ENCODE measurements at places on chromosomes 6 and 20.

GRCh38 chr6:142953373-142954273 is 8.6 kb upstream of the HIVEP2 start:
- H3K4me3 ChIP-seq: no peak overlapping the region
- H3K4me1 ChIP-seq: peaks cover 15% of the 10 kb centered on the region
- no peaks in the 10 kb centered on the region for H3K36me3 ChIP-seq
- H3K27ac ChIP-seq: no peak overlapping the region
- DNase-seq: no peak
- H3K27me3 ChIP-seq: no peaks in the 10 kb centered on the region

DNA sequence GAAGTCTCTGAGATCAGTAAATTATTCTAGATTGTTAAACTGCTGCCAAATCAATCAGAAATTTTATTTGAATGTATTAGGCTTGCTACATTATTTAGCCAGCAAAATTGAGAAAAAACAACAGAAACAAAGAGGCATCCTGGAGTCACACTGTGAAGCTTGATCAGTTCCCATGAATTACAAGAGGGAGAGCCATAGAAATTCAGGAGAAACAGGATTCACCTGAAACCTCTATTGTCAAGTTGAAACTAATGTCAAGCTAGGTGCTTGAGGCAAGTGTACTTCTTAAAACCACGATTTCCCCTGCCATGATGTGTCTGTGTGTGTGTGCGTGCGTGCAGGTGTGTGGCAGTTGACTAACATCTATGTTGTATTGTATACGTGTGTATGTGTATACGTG is 439.1 kb upstream of the NOX3 start:
- H3K27me3 ChIP-seq: no peaks in the 10 kb centered on the region
- no peak overlapping the region for H3K4me3 ChIP-seq
- H3K36me3 ChIP-seq: no peaks in the 10 kb centered on the region
- no peak overlapping the region for H3K27ac ChIP-seq
- DNase-seq: no peak

- H3K4me3 ChIP-seq: no peak overlapping the region
- H3K36me3 ChIP-seq: no peaks in the 10 kb centered on the region
- DNase-seq: no peak
- H3K4me1 ChIP-seq: peaks cover 11% of the 10 kb centered on the region
- H3K27me3 ChIP-seq: peaks cover 7% of the 10 kb centered on the region
- H3K27ac ChIP-seq: no peak overlapping the region
Measured at GRCh38 chr6:16184129-16184528, 54.3 kb upstream of the GMPR start.

- no peak overlapping the region for H3K4me3 ChIP-seq
- DNase-seq: no peak
- peaks cover 7% of the 10 kb centered on the region for H3K36me3 ChIP-seq
- H3K27ac ChIP-seq: no peak overlapping the region
- no peaks in the 10 kb centered on the region for H3K27me3 ChIP-seq
Measured at GRCh38 chr6:158743033-158743651, 76.0 kb downstream of the EZR start.

- H3K27me3 ChIP-seq: no peaks in the 10 kb centered on the region
- no peaks in the 10 kb centered on the region for H3K4me1 ChIP-seq
- H3K27ac ChIP-seq: no peak overlapping the region
- DNase-seq: no peak
- H3K36me3 ChIP-seq: no peaks in the 10 kb centered on the region
- H3K4me3 ChIP-seq: no peak overlapping the region
Measured at GRCh38 chr6:154403788-154404187, 47.2 kb upstream of the IPCEF1 start.

DNA sequence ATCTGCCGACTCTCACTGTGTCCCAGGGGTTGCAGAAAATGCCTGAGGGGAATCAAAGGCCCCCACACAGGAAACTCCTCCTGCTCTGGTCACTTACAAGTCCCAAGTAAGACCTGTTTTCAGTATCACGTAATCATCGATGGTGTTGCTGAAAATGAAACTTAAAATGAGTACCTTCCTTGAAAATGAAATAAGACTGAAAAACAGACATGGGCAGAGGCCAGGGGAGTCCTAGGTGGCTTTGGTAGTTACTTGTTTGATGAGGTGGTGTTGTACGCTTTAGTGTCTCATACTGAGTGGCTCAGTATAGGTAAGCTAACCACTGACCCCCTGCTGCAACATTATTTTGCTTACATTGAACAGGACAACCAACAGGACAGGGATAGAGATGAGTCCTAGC is 43.0 kb upstream of the SYNCRIP start:
- H3K4me3 ChIP-seq: no peak overlapping the region
- no peaks in the 10 kb centered on the region for H3K27me3 ChIP-seq
- DNase-seq: no peak
- no peaks in the 10 kb centered on the region for H3K36me3 ChIP-seq
- no peaks in the 10 kb centered on the region for H3K4me1 ChIP-seq

- H3K27me3 ChIP-seq: no peaks in the 10 kb centered on the region
- no peak overlapping the region for H3K4me3 ChIP-seq
- peak overlapping the region; percentile 66 for H3K27ac ChIP-seq
- DNase-seq: no peak
Measured at GRCh38 chr20:44993343-44993742, 27.0 kb downstream of the STK4 start.

DNA sequence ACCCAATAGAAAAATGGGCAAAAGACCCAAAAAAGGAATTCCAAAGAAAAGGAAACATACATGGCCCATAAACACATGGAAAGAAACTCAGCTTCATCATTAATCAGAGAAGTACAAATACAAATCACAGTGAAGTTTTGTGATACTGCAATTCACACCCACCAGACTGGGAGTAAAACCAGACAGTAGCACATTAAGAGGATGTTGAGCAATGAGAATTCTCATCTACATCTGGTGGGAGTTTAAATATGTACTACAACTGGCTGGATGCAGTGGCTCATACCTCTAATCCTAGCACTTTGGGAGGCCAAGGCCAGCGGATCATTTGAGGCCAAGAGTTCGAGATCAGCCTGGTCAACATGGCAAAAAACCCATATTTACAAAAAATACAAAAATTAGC is 125.7 kb upstream of the PHACTR1 start:
- no peak overlapping the region for H3K4me3 ChIP-seq
- no peaks in the 10 kb centered on the region for H3K27me3 ChIP-seq
- peaks cover 22% of the 10 kb centered on the region for H3K4me1 ChIP-seq
- no peaks in the 10 kb centered on the region for H3K36me3 ChIP-seq
- no peak for DNase-seq

DNA sequence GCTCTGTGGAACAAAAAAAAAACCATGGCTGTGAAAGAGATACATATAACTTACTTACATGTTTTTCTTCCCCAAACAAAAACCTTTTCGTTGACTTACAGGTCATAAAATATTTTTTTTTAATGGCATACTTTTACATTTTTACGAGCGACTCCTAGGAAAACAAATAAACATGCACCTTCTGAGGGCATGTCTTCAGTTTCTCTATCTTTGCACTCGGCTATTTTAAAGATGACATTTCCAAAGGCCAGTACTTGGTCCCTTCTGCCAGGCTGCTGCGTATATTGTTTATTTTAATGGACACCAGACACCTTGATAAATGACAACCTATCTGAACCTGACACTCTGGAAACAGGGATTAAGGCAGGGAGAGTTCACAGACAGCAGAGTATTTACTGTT is 49.4 kb downstream of the PIGU start:
- H3K4me1 ChIP-seq: no peaks in the 10 kb centered on the region
- H3K27ac ChIP-seq: no peak overlapping the region
- H3K27me3 ChIP-seq: no peaks in the 10 kb centered on the region
- H3K36me3 ChIP-seq: peaks cover 54% of the 10 kb centered on the region
- no peak for DNase-seq

- H3K36me3 ChIP-seq: peaks cover 6% of the 10 kb centered on the region
- DNase-seq: no peak
- peaks cover 25% of the 10 kb centered on the region for H3K4me1 ChIP-seq
- H3K4me3 ChIP-seq: no peak overlapping the region
Measured at GRCh38 chr6:4853782-4854511, 77.7 kb downstream of the CDYL start.

DNA sequence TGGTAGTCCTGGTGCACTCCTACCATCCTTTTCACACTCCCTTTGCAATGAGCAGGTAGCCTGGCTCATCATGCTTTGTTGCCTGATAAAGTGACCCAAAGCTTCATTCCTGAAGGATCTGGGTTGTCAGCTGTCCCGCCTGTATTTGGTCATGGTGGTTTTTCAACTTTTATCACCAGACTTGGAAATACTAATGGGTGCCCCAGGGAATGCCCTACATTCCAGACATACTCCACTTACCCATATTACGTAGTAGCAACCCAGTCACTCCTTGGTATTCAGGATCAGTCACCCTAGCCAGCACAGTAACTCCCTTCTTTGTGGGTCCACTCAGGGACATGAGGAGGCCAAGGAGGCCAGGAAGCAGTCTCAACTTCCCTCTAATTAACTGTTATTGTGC is 199.2 kb downstream of the MAFB start:
- no peak overlapping the region for H3K4me3 ChIP-seq
- no peak for DNase-seq
- peaks cover 31% of the 10 kb centered on the region for H3K4me1 ChIP-seq

DNA sequence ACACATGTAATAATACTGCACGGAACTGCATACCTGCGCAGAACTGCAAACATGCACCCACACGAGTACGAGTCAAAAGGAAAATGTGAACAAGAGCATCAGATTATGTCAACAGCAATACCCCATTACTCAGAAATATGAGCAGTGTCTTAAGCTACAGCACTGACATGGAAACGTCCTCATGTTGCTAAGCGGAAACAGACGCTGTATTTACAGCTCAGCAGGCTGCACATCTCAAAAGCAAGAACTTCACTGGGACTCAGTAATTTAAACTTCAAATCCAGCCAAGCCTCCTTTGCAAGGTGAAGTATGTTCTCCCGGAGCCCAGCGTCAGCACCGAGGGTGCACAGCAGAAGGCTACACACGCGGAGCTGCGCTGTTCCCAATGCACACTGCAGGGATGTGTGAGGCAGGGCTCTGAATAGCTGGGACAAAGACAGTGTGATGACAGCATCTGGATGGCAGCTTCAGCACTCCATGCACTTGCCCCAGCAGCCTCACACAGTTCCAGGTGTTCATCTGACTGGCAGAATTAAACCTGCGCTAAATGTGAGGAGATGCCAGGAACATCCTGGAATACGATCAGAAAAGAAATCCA is 202.8 kb downstream of the WDR27 start:
- no peak overlapping the region for H3K4me3 ChIP-seq
- no peaks in the 10 kb centered on the region for H3K27me3 ChIP-seq
- H3K36me3 ChIP-seq: peaks cover 9% of the 10 kb centered on the region
- no peaks in the 10 kb centered on the region for H3K4me1 ChIP-seq
- no peak for DNase-seq

DNA sequence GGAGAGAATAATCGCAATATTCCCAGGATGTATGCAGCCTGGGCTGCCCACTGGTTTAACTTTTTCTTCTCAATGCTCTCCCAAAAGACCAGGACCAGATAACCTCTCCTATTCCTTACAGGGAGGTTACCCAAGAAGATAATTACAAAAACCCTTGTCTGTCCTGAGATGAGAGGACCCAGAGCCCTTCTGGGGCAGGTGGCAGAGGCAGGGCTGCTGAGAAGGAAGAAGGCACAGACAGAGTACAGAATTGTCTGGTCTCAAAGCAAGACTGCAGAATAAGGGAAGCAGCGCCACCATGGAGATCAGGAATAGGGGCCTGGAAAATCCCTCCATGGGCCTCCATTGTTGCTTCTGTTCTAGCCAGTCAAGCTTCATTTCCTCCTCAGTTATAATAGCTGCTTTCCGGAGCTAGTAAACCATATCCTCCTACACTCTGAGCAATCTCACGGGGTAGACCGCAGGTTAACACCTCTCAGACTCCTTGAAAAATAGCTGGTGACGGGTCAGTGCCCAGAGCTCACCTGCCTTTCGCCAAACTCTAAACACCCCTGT is 463 bp upstream of the HLA-DMB start:
- H3K27me3 ChIP-seq: no peaks in the 10 kb centered on the region
- peak overlapping the region; percentile 95 for H3K27ac ChIP-seq
- peaks cover 16% of the 10 kb centered on the region for H3K36me3 ChIP-seq
- peak overlapping the region; percentile 57 for H3K4me3 ChIP-seq
- H3K4me1 ChIP-seq: peaks cover 94% of the 10 kb centered on the region

- no peaks in the 10 kb centered on the region for H3K4me1 ChIP-seq
- no peak for DNase-seq
- no peak overlapping the region for H3K4me3 ChIP-seq
- H3K27me3 ChIP-seq: no peaks in the 10 kb centered on the region
- H3K27ac ChIP-seq: no peak overlapping the region
Measured at GRCh38 chr6:39090036-39090435, 24.9 kb downstream of the SAYSD1 start.

DNA sequence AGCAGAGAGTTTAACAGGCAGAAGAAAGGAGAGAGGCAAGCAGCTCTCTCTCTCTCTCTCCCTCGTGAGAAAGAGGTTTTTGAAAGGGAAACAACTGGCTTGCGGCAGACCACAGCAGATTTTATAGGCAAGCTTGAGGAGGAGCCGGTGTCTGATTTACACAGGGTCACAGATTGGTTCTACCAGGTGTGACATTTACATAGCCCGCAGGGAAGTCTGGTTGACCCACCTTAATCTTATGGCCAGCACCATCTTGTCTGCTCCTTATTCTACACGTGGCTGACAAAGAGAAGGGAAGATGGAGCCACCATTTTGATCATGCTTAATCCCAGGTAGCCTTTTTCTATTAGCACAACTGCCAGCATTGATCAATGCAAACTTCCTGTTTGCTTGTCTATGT is 65.4 kb downstream of the OR2J2 start:
- no peaks in the 10 kb centered on the region for H3K27me3 ChIP-seq
- no peak overlapping the region for H3K27ac ChIP-seq
- no peak for DNase-seq
- H3K36me3 ChIP-seq: no peaks in the 10 kb centered on the region
- no peaks in the 10 kb centered on the region for H3K4me1 ChIP-seq
- no peak overlapping the region for H3K4me3 ChIP-seq

- no peaks in the 10 kb centered on the region for H3K36me3 ChIP-seq
- H3K4me3 ChIP-seq: no peak overlapping the region
- DNase-seq: no peak
- no peak overlapping the region for H3K27ac ChIP-seq
- peaks cover 94% of the 10 kb centered on the region for H3K4me1 ChIP-seq
Measured at GRCh38 chr6:163427498-163428254, 13.2 kb downstream of the QKI start.

- no peaks in the 10 kb centered on the region for H3K36me3 ChIP-seq
- no peak for DNase-seq
- H3K27ac ChIP-seq: no peak overlapping the region
Measured at GRCh38 chr20:51565298-51566144, 23.0 kb upstream of the NFATC2 start.

- no peak overlapping the region for H3K27ac ChIP-seq
- no peak for DNase-seq
- H3K27me3 ChIP-seq: no peaks in the 10 kb centered on the region
- H3K4me3 ChIP-seq: no peak overlapping the region
Measured at GRCh38 chr6:37313723-37314486, 39.9 kb upstream of the RNF8 start.
